ENCODE measurements at places on chromosomes 13 and 19.

- DNase-seq: no peak
These were observed 1.3 kb downstream of the SAFB start for GRCh38 chr19:5624018-5624663.

DNA sequence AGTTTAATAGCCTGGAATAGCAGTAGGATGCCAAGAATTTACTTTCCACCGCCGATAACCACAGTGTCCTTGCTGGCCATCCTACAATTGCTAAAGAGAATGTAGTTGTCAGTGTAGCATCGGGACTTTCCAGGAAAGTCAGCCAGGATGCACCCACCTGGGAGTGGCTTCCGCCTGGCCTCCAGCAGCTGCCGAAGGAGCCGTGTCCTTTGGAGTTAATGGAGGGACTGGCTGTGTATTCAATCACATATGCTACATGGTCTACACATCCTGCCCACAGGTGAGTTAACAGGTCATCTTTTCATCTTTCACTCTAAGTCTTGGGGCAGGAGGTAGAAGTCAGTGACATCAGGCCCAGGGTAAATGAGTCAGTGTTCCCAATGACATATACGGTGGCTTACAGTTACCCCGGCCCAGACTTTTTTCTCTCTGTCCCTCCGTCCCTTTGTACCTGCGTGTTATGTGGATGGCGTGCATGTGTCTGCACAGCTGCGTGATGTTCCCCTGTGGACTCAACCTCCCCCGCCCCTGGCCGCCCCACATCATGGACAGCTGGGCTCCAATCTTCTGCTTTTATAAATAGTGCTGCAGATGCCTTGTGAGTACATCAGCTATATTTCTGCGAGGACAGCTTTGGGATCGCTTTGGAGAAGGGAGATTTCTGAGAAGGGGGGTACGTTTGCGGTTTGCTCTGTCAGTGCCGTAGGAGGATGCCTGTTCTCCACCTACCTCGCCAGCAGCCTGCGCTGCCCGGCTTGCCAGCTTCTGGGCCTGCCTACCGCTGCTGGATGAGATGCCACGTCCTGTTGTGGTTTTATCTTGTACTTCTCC, 63.1 kb downstream of the ATP11A start:
- no peak for DNase-seq

DNA sequence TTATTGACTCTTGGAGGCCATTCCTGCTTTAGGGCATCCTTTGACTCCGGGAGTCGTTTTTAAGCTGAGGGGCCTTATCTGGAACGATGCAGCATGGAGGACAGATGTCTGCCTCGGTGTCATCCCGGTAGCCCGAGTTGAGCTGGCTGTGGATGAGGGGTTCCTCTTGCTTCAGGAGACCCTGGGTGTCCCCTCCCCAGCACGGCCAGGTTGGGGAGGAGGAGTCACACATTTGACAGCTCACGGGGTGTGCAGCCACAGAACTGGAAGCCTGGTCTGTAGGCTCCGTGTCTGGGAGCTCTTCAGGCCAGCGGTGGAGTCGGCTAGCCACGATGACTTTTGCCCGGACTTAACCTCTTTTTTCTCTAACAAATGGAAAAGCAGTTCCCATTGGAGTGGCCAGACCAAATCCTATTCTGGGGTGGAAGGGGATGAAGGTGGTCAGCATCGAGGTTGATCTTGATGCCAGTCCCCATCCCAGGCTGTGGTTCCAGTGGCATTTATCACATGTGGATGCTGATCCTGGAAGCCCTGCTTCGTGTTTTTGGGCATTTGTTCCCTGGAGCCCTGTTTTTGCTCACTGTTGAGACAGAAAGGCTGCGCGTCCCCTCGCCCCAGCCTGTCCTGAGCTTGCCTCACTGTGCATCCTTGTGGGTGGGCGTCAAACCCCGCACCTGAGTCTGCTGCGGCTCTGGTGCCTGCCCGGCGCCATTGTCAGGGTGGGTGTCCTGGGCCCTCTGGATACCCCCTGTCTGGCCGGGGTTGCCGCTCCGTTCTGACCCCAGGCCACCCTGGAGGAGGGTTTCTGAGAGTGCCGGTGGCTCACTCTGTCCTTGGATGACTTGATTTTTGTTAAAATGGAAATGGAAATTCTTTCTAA, 12.0 kb downstream of the TFDP1 start:
- DNase-seq: no peak

GRCh38 chr19:18464646-18465045, 26.7 kb upstream of the ISYNA1 start:
- no peak for DNase-seq

DNA sequence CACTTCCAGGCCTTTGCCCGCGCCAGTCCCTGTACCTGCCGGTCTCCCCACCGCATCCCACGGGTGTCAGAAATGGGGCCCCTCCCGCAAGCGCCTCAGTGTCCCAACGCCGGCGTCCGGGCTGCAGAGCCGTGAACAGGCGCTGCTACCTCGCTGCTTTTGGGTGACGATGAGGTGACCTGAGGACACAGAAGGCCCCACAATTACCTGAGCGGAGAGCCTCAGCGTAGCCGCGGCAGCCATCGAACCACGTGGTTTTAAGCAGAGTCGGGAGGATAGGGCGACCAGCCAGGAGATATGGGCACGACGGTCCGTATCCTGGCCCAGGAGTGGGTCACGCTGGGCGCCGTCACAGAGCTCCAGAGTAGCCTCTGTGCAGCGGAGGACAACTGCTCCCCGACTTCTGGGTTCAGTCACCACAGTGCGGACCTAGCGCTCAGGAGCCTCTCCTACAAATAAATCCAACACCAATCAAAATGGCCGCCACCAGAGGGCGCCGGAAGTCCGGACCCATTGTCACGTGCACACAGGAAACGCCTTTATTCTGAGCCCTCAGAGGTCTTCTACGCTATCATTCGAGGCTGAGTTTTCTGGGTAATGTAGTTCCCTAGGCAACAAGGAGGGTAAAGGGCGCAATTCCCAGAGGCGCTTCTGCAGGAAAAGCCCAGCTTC, at the start of gene ZNF814:
TSS of gene ZNF814 (minus strand) at position 478 of the 672 bp plus-strand sequence. CDS start at position 243, 235 bp downstream.
- peak; percentile 83 for DNase-seq

DNA sequence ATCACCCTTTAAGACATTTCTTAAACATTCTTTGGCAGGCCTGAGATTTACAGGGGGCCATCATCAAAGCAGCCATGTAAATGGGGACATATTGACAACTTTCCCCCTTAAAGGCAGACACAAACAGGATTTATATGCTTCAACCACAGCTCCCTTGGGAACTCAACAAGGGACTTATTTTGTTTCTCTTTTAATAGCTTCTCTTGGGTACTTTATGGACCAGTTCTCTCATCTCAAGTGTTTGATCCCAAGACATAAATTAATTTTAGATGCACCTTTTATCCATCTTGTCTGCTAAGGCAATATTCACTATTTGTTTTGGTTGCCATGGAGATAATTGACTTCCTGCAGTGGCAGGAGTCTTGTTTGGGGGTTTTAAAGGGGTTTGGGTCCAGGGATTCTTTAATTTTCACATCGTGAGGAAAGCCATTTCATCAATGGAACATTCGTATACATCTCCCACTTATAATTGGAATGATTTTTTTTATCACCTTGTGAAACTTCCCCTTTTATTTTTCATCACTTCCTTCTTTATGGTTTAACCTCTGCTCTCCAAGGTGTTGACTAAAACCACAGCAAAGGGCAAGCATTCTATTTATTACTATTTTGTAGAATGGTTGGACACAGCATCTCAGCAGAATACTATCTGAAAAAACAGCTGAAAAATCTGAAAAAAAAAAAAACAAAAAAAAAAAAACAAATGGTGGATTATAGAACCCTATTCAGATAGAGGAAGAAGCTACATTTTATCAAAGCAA, 726.0 kb downstream of the DIAPH3 start:
- no peak for DNase-seq

Measured in CD4-positive, alpha-beta T cell treated with Interferon alpha-2 for 1 hour (primary cell).